ENCODE measurements at places on chromosomes 13 and 19. TPM values are rescaled to one million over a fixed set of nuclear protein-coding genes. Genes with fewer than 3 reads are reported as not detected.

GRCh38 chr19:12936582-12936981 is 1.8 kb upstream of the CALR start:
- H3K27me3 ChIP-seq, result no peaks in the 10 kb centered on the region
- DNase-seq, result no peak
- peaks cover 55% of the 10 kb centered on the region for H3K4me1 ChIP-seq
- H3K4me3 ChIP-seq, result no peak overlapping the region

DNA sequence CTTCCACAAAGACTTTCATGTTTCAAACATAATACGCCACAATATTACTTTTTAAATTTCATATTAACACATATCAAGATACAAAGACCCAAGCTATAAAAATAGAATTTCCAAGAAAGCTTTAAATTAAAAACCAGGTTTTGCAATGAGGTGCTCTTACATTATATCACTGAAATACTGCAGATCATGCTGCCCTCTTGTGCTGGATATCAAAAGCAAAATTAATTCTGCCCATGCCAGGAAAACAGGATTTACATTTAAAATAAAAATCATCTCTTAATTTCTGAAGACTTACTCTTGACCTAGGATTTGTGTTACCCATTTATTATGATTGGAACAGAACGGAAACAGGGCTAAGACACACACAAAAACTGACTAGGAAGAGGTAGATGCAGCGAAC is 145.0 kb downstream of the ABCC4 start:
- peaks cover 24% of the 10 kb centered on the region for H3K4me1 ChIP-seq
- H3K27me3 ChIP-seq, result no peaks in the 10 kb centered on the region
- no peak overlapping the region for H3K4me3 ChIP-seq
- H3K36me3 ChIP-seq, result no peaks in the 10 kb centered on the region

Gene KIR3DL1
- not detected for total RNA-seq

Gene KCNC3
- 1.6 TPM for total RNA-seq

GRCh38 chr13:50599046-50599445 is 244.4 kb downstream of the DLEU7 start:
- H3K36me3 ChIP-seq, result no peaks in the 10 kb centered on the region
- no peak for DNase-seq
- H3K4me3 ChIP-seq, result no peak overlapping the region
- no peak overlapping the region for H3K27ac ChIP-seq
- H3K4me1 ChIP-seq, result no peaks in the 10 kb centered on the region
- H3K27me3 ChIP-seq, result no peaks in the 10 kb centered on the region

Gene C13orf46
- 0.16 TPM for total RNA-seq

GRCh38 chr13:43008596-43008995 is 14.8 kb upstream of the DNAJC15 start:
- H3K27ac ChIP-seq, result no peak overlapping the region
- H3K36me3 ChIP-seq, result no peaks in the 10 kb centered on the region
- H3K4me3 ChIP-seq, result no peak overlapping the region
- H3K4me1 ChIP-seq, result no peaks in the 10 kb centered on the region

Gene CEACAM8
- total RNA-seq, result not detected

Gene PLIN5
- 1.8 TPM for total RNA-seq

Gene HPN
- total RNA-seq, result not detected

- no peaks in the 10 kb centered on the region for H3K36me3 ChIP-seq
- H3K4me1 ChIP-seq, result peaks cover 14% of the 10 kb centered on the region
- DNase-seq, result no peak
- no peaks in the 10 kb centered on the region for H3K27me3 ChIP-seq
- H3K4me3 ChIP-seq, result no peak overlapping the region
- H3K27ac ChIP-seq, result no peak overlapping the region
Measured at GRCh38 chr13:80571346-80572307, 230.7 kb upstream of the SPRY2 start.

Gene LILRA5
- total RNA-seq, result not detected

- no peak overlapping the region for H3K27ac ChIP-seq
- peaks cover 14% of the 10 kb centered on the region for H3K27me3 ChIP-seq
- no peak for DNase-seq
- H3K36me3 ChIP-seq, result no peaks in the 10 kb centered on the region
Measured at GRCh38 chr13:106351251-106351650, 184.2 kb downstream of the EFNB2 start.

Gene NFKBIB
- 18.1 TPM for total RNA-seq

- no peak overlapping the region for H3K4me3 ChIP-seq
- H3K27me3 ChIP-seq, result no peaks in the 10 kb centered on the region
- H3K4me1 ChIP-seq, result no peaks in the 10 kb centered on the region
Measured at GRCh38 chr13:76131551-76131950, 495.4 kb downstream of the LMO7 start.

DNA sequence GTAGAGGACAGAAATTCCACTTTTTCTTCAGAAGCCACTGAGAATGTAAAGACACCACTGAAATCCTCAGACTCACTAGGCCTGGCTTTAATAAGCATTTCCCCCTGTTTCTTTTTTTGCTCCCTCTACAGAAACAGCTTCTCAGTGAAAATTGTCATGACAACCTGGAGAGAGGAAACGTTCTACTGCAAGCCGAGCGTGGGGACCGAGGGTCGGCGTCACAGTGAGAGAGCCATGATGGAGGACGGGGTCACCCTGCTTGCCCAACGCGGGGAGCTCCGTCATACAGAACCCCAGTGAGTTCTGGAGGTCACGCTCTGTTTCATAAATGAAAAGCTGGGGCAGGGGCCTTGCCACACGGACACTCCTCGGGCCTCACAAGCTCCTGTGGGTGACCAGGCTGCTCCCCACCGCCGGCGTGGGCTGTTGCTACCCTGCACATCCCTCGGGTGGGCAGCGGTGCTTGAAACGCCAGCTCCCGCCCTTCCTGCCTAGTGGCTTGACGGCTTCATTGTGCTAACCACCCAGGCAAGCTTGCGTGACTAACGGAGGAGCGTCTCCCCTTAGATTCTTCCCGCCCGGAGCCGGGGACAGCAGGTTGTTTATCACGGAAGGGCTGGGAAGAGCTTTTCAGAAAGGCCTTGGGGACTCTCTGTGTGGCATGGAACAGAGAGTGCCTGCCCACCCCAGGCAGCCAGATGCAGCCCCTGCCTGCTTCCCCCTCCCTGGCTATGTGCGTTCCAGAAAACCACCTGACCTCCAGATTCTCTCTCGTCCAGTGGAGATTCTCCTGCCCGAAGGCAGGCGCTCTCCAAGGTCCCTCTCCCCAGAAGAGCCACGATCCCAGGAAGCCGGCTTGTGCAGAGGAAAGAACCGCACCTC is 153.6 kb downstream of the KATNAL1 start:
- H3K36me3 ChIP-seq, result no peaks in the 10 kb centered on the region
- no peak overlapping the region for H3K4me3 ChIP-seq
- no peak for DNase-seq
- H3K27me3 ChIP-seq, result peaks cover 5% of the 10 kb centered on the region

GRCh38 chr19:1873524-1874473 is 10.4 kb upstream of the KLF16 start:
- H3K27ac ChIP-seq, result peak overlapping the region; percentile 98
- no peaks in the 10 kb centered on the region for H3K27me3 ChIP-seq
- H3K4me1 ChIP-seq, result peaks cover 48% of the 10 kb centered on the region
- peak overlapping the region; percentile 99 for H3K4me3 ChIP-seq

- H3K27me3 ChIP-seq, result no peaks in the 10 kb centered on the region
- no peak for DNase-seq
- peak overlapping the region; percentile 62 for H3K27ac ChIP-seq
- H3K4me3 ChIP-seq, result no peak overlapping the region
Measured at GRCh38 chr13:49395878-49396380, 47.9 kb downstream of the CAB39L start.

DNA sequence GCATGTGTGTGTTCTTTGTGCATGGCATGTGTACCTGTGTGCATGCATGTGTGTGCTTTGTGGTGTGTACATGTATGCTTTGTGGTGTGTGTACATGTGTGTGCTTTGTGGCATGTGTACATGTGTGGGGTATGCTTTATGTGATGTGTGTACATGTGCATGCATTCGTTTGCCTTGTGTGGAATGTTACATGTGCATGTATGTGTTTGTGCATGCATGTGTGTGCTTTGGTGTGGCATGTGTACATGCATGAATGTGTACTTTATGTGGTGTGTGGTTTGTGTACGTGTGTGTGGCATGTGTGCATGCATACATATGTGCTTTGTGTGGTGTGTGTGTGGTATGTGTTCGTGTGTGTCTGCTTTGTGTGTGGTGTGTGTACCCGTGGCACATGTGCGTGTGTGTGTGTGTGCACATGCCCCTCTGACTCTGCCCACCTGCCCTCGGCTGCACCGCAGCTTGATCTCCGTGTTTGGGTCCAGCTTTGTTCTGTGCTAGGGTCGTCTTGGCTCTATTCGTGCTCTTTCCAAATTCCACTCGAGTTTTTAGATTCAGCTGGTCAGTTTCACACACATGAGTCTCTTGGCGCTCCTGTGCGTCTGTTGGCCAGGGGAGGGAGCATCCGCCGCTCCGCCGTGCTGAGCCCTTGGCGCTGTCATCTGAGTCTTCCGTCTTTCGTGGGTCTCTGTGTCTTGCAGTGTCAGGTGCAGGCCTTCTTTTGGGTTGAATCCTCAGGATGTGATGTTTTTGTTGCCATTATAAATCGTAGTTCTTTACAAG is 46.5 kb upstream of the TFDP1 start:
- no peaks in the 10 kb centered on the region for H3K27me3 ChIP-seq
- DNase-seq, result no peak
- no peaks in the 10 kb centered on the region for H3K4me1 ChIP-seq
- H3K36me3 ChIP-seq, result peaks cover 33% of the 10 kb centered on the region

DNA sequence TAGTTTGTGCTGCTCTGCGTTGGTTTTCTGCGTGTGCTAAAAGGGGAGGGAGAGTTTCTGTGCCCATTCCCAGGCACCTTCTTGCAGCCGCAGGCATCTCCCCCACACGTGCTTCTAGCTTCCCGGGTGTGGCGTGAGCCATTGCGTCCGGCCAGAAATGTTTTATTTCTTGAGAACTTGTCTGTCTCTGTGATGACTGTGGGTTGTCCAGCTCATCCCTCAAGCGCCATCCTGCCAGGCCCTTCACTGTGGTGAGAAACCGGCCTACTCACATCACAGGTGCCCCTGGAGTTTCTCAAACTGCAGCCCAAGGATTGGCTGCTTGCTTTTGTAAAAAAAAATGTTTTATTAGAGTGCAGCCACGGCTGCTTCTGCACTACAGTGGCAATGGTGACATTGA is 24.2 kb downstream of the EPN1 start:
- H3K4me3 ChIP-seq, result no peak overlapping the region
- H3K27me3 ChIP-seq, result no peaks in the 10 kb centered on the region
- no peak overlapping the region for H3K27ac ChIP-seq
- peak; percentile 38 for DNase-seq
- H3K4me1 ChIP-seq, result no peaks in the 10 kb centered on the region

Gene NBEA
- 9.7 TPM for total RNA-seq

Gene KCNRG
- 0.89 TPM for total RNA-seq

Gene DENND1C
- 3.7 TPM for total RNA-seq

- H3K27me3 ChIP-seq, result no peaks in the 10 kb centered on the region
- peaks cover 77% of the 10 kb centered on the region for H3K36me3 ChIP-seq
- H3K4me1 ChIP-seq, result no peaks in the 10 kb centered on the region
- DNase-seq, result no peak
- H3K4me3 ChIP-seq, result no peak overlapping the region
Measured at GRCh38 chr13:113224486-113224885, 15.1 kb downstream of the CUL4A start.

Gene POU2F2
- total RNA-seq, result 0.81 TPM

GRCh38 chr13:73335210-73335609 is 276.4 kb downstream of the KLF5 start:
- no peak for DNase-seq
- no peaks in the 10 kb centered on the region for H3K36me3 ChIP-seq
- H3K27me3 ChIP-seq, result no peaks in the 10 kb centered on the region
- H3K27ac ChIP-seq, result peak overlapping the region; percentile 67
- no peak overlapping the region for H3K4me3 ChIP-seq
- peaks cover 6% of the 10 kb centered on the region for H3K4me1 ChIP-seq

DNA sequence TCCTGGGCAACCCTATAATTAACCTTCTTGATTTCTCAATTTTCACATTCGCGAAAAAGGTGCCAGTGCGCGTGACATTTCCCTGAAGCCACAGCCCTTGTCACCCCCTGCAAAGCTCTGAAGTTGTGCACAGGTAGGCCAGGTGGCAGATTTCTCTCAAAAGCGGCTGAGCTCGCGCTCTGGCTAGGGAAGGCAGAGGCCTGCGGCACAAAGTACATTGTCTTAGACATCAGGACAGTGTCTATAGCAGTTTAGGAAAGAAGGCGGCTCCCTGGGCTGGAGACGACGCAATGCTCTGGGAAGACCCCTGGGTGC is 42.9 kb upstream of the ZNF14 start:
- H3K4me1 ChIP-seq, result peaks cover 23% of the 10 kb centered on the region
- peak overlapping the region; percentile 71 for H3K4me3 ChIP-seq
- peak overlapping the region; percentile 72 for H3K27ac ChIP-seq
- no peaks in the 10 kb centered on the region for H3K27me3 ChIP-seq
- DNase-seq, result no peak

DNA sequence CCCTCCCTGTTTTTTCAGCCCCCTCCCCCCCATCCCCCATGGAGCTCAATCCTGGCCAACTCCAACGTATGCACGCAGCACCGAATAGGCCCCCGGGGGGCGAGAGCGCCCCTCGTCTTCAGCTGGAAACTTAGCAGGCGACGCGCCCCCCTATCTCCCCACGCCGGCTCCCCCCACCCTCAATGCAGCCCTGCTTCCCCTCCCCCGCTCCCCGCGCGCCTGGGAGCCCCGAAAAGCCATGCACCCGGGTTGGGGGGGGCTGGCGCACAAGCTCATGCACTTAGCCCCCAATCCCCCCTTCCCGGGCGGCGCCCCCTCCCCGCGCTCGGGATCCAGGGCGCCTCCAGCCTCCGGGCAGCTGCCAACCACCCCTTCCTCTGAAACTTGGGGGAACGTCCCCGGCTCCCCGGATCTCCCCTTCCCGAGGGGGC is 508 bp downstream of the ZBTB7A start:
- H3K4me3 ChIP-seq, result peak overlapping the region; percentile 99
- no peak for DNase-seq
- H3K27me3 ChIP-seq, result no peaks in the 10 kb centered on the region

Gene CLEC17A
- not detected for total RNA-seq

DNA sequence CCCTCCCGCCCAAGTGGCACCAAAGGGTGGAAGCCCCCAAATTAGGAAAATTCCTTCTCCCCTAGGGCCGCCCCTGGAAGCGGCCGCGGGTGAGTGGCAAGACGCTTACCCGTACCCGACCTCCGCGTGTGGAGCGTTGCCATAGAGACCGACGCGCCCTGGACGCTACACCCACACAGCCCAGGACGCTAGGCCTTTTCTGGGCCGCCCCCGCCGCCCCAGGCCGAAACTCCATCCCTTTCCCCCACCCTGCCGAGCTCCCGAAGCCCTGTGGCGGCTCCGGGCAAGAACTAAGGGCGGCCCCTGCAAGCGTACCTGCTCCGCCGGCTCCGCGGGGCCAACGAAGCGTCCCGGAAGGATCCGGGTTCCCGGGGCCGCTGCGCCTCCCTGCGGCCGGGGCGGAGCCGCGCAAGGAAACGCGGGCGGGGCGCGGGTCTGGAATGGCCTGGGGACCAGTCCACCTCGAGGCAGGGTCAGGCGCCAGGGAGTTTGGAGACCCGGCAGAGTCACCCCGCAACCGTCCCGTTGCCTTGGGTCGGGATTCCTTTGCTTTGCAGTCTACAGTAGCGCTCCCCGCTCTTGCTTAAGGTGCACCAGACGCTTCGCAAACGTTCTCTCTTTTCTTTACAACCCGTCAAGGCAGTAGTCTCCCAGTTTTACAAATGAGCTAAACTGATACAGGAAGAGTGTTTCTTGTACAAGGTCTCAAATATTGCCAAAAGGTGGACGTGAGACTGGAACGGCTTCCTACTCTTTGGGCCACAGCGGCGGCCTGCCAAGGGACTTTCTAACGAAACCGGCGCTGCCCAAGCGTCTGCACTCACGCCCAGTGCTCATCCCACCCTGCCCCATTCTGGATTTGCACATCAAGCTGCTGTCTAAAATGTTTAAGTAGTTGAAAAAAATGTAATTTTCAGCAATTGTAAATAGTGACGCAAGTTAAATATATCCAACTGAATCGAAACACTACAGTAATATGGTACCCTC is at the start of gene NEK5:
TSS of gene NEK5 (minus strand) at position 360 of the 987 bp plus-strand sequence. CDS start 1,591 bp downstream, outside the sequence.
- peak; percentile 74 for DNase-seq
- peaks cover 34% of the 10 kb centered on the region for H3K36me3 ChIP-seq
- peaks cover 23% of the 10 kb centered on the region for H3K4me1 ChIP-seq
- H3K27me3 ChIP-seq, result no peaks in the 10 kb centered on the region
- H3K27ac ChIP-seq, result no peak within 1 kb of the TSS
